ENCODE measurements at places on chromosomes 5 and 9. TPM values are rescaled to one million over a fixed set of nuclear protein-coding genes. Genes with fewer than 3 reads are reported as not detected.
A peak's percentile ranks its signal among the peaks of the same experiment; 100 is the strongest.

- DNase-seq: no peak
Observed at GRCh38 chr9:21110708-21111576, 30.7 kb downstream of the IFNW1 start.

GRCh38 chr9:109382182-109382581 lies 61.3 kb upstream of the EPB41L4B start:
- DNase-seq: no peak

DNA sequence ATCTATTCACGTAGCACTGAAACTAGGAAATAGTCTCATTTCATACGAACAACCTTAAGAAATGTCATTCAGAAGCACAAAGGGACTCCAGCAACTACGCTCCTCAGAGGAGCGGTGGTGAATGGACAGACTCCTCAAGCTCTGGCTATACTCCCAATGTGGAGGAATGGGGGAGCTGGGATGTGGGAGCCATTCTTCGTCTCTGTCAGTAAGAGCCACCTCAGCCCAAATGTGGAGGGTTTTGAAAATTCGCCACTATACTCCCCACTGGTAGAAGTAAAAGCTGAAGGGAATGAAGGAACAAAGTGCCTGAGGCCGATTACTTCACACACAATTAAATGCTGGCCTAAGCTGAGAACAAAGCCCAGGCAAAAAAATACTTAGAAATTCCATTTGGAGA lies 96.3 kb downstream of the ADAMTS12 start:
- DNase-seq: no peak

GRCh38 chr9:120331913-120332312 lies 248.1 kb downstream of the CDK5RAP2 start:
- no peak for DNase-seq

DNA sequence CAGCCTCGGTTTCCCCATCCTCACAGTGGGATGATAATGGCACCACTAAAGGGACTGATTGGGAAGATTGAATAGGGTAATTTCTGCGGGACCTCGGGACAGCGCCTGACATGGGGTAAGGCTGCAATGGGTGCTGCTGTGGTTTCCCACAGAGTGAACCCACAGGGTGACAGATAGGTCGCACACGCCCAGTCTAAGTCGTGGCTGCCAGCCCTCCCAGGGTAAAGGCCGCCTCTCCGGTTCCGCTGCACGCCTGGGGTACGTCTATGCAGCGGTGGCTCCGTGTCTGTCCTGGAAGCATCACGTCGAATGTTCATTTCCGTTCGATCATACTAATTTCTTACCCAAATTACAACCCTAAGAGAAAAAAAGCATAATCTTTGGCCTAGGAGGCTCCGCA lies 631 bp downstream of the CFAP77 start:
- DNase-seq: no peak

DNA sequence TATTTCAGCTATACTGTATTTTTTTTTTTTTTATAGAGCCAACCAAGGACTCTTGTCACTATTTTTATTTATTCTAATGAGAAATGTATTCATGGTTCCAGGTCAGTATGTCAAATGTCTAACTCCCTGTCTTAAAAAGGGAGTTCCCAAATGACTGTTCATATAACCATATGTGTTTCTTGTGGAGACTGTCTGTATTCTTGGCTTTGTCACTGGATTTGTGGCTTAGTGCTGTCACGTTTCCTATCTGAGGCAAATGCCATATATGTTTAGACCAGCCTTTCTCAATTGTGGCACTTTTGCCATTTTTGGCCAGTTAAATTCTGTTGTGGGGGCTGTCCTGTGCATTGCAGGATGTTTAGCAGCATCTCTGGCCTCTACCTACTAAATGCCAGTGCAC lies 3.1 kb downstream of the GCNT1 start:
- no peak for DNase-seq

DNA sequence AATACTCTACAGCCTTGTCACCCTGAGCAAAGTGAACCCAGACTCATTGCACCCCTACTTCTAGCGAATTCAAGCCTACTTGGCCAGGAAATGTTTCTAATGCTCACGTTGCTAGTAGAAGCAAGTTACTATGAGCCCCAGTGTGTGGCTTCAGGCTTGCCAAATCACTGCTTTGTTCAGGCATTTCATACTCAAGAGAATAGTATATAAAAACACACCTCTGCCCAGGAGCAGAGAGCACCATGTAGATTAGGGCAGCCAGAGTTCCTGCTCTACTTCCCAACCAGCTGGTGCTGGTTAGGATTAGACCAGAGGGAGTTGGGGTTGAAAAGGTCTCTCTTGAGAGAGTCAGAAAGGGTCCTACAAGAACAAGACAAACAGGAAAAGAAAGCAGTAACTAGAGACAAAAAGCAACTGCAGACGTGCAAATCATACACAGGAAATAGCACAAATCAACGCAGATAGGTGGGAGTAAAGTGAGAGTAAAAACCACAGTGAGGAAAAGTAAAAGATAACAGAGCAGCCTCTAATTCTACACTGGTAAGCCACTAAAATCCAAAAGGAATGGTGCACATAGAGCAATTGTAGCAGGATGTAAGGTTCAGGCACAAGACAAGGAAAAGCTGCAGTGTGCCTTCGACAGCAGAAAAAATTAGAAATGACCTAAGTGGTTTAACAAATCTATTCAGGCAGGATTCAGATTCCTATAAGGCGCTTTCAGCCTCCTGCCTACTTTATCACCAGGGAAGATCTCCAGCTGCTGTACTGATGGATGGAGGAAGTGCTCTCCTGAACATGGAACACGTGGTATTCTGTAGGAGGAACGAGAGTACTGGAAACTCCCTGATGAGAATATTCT lies 49.6 kb upstream of the KIF2A start:
- no peak for DNase-seq

DNA sequence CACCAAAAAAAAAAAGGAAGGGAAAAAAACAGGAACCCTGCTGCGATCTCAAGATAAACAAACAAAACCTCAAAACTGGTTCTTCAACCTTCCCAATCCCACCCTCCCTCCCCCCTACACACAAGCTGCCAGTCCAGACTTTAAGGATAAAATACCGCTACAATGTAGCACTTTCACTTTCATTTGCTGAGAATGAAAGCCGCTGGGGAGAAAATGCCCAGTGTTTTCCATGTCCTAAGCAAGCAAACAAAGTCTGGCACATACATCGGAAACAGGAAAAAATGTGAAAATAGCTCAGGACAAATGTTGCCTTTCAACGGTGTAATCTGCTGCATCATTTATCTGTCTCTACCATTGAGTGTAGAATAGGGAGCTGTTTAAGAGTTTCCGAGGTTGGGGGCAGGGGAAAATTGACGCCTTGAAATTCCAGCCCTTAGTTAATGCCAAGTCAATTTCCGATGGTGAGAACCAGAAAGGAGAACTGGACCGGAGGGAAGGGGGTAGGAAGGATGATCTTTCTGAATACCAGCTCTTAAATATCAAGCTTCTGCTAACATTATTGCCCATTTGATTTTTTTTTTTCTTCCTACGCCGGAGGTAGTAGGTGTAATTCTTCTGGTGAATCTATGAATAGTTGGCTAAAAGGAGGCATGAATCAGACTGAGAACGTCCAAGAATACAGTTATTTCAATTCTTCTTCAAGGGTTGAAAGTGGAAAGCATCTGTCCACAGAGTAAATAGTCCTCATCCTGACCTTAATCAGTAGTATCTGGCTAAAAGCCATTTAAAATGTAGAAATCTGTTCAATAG lies 1.2 kb upstream of the ADAMTS6 start:
- DNase-seq: peak; percentile 40

Gene FOXD4L6
- total RNA-seq: 0.13 TPM

GRCh38 chr9:33248606-33249005 lies 8.6 kb downstream of the SPINK4 start:
- DNase-seq: no peak

DNA sequence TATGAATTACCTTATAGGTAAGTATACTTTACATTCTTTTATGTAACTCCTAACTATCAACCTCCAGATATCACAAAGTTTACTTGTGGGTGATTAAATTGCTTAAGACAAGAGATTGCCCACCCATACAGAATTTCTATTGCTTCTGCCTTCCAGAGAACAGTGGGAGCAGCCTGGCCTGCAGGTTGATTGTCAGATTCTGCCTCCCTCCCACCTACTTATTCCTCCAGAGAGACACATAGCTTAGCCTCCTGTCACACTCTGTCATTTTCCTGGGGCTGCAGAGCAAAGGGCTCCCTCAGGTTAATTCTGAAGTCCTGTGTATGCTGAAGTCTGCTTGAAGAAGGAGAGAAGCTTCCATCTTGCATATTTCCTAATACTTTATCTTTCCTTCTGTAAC lies 48.5 kb upstream of the DHFR start:
- DNase-seq: no peak

Gene STC2
- 77.7 TPM for total RNA-seq

DNA sequence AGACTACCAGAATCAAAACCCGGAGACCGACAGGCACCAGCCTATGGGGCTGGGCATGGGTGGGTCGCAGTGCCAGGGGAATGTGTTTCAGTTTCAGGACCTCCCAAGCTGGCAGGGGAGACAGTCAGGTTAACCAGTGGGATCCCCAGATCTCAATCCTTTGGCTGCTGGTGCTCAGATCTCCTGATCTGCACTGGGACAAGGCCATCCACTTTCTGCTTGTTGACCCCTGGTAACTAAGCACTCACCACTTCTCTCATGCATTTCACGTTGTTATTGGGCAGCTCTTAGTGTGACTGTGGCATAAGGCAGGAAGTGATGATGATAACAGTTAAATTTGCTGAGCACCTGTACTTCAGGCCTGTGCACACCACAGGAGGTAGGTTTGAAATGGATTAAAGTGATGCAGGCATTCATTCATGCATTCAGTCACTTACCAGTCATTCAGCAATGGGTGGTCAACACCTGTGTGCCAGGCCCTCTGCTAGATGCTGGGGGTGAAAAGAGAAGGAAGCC lies 42.1 kb upstream of the STXBP1 start:
- DNase-seq: no peak

DNA sequence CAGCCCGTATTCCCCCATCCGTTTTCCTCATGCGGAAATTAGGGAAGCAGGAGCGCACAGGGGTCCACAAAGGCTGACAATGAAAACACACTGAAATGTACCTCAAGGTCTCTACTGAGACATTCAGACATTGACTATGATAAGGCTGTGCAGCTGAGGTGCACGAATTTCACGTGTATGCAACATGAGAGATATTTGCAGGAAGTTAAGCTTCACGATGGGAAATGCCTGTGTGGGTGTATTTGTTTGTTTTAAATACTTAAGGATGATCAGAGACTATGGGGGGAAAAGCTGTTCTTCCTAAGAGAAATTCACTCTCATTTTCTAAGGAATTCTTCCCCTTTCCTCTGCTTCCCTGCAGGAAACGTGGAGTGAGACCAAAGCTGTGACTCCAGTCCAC lies 2.6 kb upstream of the SPATA31E1 start:
- no peak for DNase-seq

- DNase-seq: peak; percentile 63
Observed at GRCh38 chr5:37836592-37837413, 3.0 kb downstream of the GDNF start.

Gene CCDC183
- total RNA-seq: 1.1 TPM

Gene OR1Q1
- not detected for total RNA-seq

GRCh38 chr5:97618721-97619120 lies 435.7 kb upstream of the RIOK2 start:
- DNase-seq: no peak

- DNase-seq: no peak
Observed at GRCh38 chr5:175015028-175015685, 290.8 kb downstream of the MSX2 start.

Gene CCDC152
- 0.13 TPM for total RNA-seq

DNA sequence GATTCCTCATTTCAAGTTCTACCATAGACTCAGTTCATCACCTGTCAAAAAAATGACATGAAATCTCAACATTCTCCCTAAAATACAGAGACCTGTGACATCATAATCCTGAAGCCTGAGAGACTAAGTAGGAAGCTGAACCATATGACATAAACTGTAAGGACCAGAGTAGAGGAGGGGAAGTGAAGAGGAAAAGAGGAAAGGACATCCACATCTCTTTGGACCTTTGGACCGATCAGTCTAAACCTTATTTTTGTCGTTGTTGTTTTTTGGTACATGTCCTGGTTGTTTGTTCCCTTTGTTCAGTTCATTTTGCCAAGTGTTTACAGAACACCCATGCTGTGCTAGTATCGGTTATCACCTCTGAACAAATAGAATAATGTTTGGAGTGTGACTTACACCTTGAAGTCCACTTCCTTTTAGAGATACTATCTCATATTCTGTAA lies 41.9 kb downstream of the LURAP1L start:
- no peak for DNase-seq

GRCh38 chr9:122929796-122930354 lies 1.4 kb downstream of the ZBTB26 start:
- no peak for DNase-seq

Gene TAF11L4
- total RNA-seq: not detected

Gene CYLC2
- not detected for total RNA-seq

DNA sequence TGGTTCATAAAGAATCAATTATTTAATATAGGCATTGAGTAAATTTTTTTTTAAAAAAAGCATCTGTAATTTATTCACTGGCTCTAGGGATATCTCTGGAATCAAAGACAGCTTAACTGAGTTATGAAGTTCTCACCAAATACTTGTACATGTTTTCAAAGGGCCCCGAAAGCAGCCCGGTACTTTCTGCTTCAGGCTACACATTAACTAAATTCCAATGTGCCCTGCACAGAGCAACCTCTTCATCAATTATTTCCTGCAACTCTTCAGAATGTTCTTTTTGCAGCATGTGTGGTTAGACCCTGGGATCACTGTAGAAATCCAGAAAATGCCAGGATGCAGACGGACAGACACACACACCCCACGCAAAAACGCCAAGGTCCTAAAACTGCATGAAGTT lies 209.0 kb downstream of the EFNA5 start:
- no peak for DNase-seq

DNA sequence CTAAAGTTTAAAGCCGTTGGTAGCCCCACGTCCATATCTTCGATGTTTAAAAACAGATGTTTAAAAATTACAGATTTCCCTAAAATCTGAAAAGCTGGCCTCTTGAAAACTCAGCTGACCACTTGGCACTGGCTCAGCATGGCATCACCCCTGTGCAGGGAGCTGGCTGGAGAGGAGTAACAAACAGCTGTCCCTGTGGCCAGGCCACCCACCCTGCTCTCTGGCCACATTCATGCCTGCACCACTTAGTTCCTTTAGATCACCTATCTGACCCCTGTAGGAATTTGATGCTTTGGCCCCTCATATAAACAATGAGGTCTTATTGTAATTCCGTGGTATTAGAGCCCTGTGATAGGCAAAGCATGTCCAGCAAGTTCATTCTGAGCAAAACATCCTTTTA lies 107.5 kb downstream of the FRMD3 start:
- no peak for DNase-seq

- DNase-seq: no peak
Observed at GRCh38 chr9:8660383-8660782, 860.8 kb upstream of the DMAC1 start.

Gene SLC34A3
- total RNA-seq: not detected

Gene HSPB3
- total RNA-seq: not detected
